ENCODE measurements at places on chromosomes 1 and 21.

- no peak for DNase-seq
Measured at GRCh38 chr21:20997311-20997635, 936 bp upstream of the NCAM2 start.

DNA sequence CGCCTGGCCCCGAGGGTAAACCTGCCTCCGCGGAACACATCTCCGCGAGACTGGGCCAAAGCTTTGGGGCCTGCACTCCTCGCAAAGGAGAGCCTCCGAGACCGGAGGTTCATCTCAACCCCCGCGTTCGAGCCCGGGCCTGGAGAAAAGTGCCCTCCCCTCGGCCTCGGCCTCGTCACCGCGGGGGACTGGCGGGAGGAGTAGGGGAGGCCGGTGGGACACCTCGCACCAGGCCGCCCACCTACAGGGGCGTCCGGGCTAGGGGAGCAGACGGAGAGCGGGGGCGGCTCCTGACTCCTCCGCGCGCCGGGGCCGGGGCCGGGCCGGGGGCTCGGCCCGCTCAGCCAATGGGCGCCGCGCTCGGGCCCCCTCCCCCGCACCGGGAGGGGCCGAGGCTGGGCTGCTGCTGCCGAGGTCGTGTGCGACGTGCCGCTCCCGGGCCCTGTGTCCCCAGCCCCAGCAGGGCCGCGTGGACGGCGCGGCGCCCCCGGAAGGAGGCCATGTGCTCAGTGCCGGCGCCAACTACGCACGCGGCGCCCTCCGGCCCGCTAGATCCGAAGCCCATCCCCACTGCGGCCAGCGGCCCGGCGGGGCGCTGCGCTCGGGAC is 684 bp downstream of the SLC2A1 start:
- no peak for DNase-seq

DNA sequence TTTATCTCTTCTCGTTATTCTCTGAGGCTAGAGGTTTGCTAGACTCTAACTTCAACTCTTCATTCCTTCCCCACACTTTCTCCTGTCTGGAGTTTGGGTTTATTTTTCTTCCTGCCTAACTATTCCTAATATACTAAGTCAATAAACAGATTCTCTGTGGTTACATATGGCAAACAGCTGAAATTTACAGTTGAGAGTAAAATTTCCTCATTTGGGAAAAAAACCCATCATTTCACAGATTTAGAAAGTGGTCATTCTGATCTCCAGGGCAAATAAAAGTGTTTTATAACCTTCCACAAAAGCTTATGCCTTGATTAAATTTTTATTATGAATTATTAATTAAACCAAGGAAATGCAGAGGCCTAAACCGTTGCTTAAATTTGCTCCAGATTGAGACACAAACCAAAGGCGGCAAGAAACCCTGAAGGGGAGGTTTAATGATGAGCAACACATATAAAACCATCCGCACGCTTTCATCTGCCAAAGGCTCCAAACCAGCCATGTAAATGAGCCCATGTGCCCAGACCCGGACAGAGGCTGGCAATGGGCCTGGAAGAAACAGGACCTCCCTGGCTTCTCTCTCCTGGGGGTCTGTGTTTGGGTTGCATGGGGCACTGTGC is 201.7 kb upstream of the LMO4 start:
- DNase-seq = no peak

GRCh38 chr1:230150615-230151014 is 83.6 kb downstream of the GALNT2 start:
- DNase-seq = no peak

DNA sequence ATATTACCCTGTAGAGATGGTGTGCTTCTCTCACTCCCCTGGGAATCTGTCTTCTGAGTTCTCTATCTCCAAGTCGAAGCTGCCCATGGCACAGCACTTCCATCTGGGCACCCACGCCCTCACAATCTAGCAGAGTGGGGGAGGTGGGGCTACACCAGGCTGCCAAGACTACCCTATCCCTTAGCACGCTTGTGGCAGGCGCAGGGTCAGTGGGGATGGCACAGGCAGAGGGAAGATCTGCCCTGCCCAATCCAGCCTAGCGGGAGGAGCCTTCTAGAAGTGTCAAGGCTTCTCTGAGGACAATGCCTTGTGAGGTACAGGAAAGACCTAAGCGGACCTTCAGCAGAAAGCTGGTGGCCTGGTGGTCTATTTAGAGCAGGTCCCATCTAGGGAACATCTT is 49.1 kb downstream of the DMAP1 start:
- no peak for DNase-seq

DNA sequence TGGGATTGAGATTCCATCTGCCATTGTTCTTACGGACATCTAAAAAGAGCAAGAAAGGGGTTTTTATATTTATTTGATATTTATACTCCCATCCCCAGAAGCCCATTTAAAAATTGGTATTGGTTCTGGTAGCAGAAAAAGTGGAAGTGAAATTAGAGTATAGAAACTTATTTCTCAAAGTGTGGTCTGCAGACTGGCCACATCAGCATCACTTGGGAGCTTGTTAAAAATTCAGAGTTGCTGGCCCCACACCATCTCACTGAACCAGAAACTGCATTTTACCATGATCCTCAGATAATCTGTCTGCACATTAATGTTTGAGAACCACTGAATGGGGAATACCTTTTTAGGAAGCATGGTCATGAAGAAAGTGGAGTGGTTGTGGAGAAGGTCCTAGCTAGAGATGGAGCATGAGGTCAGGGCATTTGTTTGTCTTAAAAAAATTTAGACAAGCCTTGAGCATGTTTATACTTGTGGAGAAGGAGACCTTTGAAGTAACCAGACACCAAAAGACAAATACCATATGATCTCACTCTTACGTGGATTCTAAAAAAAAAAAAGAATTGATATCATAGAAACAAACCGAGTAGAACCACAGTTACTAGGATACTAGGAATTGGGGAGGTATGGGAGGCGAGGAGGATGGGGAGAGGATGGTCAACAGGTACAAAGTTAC is 116.3 kb downstream of the ST6GALNAC3 start:
- no peak for DNase-seq

- no peak for DNase-seq
Measured at GRCh38 chr1:15153184-15153841, at the start of gene TMEM51. TMEM51 (plus strand) TSS chr1:15153747; CDS start chr1:15215088, 61,341 bp downstream.

DNA sequence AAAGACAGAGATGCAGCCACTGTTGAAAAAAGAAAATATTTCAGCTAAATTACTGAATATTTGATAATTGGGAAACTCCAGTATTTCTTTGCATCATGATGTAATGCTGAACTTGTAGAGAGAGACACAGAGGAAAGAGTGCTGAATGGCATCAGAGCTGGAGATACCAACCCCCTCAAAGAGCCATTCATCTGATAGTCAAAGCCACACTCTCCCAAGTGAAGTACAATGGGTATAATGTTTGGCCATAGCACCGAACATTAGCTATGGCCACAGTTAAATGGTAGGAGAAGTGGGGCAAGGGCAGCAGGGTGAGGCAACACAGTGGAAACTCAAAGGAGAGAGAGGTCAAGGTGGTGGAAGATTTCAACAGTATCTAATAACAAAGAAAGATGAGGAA is 107.5 kb upstream of the TNFSF4 start:
- DNase-seq = no peak

DNA sequence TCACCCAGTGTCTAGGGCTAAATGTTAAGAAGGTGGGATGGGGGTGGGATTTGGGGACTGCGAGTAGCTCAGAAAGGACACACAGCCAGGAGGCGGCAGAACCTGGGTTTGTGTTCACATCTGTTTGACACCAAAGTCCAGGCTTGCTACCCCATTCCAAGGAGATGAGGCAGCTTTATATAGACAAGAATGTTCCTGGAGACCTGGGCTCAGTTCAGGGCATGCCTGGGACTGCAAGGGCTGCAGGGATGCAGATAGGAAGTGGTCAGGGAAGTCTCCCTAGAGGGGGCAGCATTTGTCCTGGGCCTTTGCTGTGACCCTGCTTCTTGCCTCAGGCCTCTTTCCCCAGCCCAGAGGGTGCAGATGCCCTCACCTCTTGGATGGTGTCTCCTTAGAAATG is 16.3 kb downstream of the PADI3 start:
- DNase-seq = no peak

DNA sequence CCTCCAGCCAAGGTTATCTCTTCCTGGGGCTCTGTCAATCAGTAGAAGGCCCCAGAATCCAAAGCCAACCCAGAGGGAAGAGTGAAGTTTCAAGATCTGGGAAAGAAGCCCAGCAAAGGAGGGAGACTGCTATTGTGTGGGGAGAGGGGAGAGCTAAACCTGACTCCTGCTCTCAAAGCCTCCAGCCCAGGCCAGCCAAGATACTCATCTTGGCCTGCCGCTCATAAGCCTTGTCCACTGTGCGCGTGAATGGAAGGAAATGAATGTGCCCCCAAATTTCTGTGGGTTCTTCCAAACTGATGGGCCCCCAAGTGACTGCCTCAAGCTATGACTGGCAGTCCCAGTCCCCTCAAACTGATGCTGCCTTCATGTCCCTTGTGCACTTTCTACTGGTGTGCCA is 2.0 kb downstream of the PLXNA2 start:
- DNase-seq = no peak

DNA sequence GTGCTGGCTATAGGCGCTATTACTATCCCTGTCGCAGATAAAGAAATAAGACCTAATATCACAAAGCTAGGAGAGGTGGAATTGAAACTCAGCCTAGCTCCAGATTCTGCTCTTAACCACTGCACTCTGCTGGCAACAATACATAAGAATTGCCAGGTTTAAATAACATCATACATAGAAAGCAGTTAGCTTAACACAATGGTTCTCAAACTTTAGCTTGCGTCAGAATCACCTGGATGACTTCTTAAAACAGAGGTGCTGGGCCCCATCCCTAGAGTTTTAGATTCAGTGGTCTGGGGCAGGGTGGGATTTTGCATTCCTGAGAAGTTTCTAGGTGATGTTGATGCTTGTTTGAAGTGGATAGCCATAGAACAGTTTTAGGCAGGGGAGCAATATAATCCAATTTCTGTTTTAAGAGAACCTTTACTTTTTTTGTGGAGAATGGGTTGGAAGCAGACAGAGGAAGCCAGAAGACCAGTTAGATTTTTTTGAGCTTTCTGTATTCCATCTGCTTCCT is 1.1 kb upstream of the POMGNT1 start:
- DNase-seq = no peak

- no peak for DNase-seq
Measured at GRCh38 chr1:176604461-176604860, 141.5 kb downstream of the PAPPA2 start.

DNA sequence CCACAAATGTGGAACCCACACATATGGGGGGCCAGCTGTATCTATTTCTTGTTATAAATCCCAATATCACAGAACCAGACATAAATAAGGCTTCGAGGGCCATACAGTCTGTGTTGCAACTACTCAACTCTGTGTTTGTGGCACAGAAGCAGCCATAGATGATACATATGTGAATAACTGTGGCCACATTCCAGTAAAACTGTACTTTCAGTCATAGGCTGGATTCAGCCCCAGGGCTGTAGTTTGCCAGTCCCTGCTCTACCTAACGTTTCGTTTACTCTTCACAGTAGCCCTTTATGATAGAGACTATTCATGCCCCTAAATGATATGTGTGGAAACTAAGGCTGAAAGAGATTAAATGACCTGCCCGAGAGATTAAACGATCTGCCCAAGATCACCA is 48.7 kb downstream of the FHAD1 start:
- no peak for DNase-seq

GRCh38 chr1:153368495-153368894 is 6.9 kb downstream of the S100A12 start:
- no peak for DNase-seq

DNA sequence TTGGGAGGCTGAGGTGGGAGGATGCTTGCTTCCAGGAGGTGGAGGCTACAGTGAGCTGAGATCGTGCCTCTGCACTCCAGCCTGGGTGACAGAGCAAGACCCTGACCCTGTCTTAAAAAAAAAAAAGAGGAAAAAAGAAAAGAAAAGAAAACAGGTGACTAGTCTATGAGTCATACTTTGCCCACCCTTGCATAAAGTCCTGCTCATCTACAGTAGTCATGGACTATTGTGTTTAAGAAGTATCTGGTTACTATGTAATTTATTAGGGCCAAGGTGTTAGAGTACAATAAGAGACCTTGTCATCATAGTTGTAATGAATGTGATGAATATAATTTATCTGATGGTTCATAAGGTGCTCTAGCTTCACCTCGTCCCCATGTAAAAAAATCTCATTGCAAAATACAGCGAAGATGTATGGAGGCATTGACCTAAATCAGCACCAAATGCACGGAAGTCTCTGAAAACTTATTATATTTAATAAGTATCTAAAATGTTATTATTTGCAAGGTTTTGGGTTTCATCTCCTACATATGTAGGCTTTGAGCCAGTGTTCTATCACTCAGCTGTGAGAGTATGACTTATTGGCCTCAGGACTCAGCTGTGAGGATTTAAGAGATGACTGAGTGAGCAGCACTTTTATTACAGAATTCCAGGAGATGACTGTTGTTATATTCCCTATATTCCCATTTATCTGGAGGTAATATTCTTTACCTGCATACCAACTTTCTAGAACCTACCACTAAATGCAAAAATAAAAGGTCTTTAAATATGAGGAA is 19.9 kb upstream of the KCNJ6 start:
- DNase-seq = no peak

DNA sequence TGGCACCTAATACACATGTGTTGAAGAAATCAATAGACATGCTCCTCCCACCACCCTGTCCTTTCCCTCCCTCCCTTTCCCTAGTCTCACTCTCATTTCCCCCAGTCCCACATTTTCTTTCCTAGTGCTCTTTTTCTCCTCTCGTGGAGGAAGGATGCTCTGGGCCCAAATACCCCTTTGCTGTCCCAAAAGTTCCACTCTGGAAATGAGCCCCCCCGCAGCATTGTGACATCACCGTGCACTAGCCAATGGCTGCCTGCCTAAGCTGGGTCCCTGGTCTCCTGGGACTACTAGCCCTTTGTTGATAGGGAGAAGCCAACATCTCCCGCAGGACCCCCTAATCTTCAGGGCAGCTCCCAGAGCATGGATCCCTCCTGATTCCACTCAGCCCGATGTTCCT is at the start of gene UBL4B:
TSS of gene UBL4B (plus strand) at position 301 of the 400 bp plus-strand sequence. CDS start at position 393, 92 bp downstream.
- no peak for DNase-seq

DNA sequence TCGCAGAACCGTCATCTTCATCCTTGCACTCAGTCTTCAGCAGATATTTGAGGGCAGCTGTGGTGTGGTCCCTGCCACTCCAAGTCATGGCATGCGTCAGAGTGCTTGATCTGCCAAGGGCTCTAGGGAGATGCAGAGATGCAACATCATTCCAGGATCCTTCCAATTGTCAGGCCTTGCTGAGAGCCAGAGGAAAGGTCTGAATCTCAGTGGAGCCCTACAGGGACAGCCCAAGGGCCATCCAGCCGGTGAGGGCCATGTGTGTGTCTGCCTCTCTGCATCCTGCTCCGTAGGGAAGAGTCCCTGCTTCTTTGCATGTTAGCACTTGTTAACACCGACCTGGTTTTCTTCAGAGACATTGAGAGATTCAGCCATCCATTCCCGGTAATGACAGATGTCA is 17.6 kb downstream of the MAPKAPK2 start:
- no peak for DNase-seq

GRCh38 chr1:27342391-27342777 is 562 bp downstream of the SYTL1 start:
- DNase-seq = no peak

GRCh38 chr1:236282425-236282716 is 613 bp upstream of the ERO1B start:
- DNase-seq = peak; percentile 61

Data from erythroblast (primary cell).